Purkinje cell (primary cell): ENCODE measurements at places on chromosomes 13 and 19. TPM values are rescaled to one million over a fixed set of nuclear protein-coding genes. Genes with fewer than 3 reads are reported as not detected.

The VSTM2B gene
- polyA plus RNA-seq: 2.0 and 7.3 TPM in 2 replicates

The PVR gene
- 4.5 and 9.1 TPM in 2 replicates for polyA plus RNA-seq

The MBD3L3 gene
- not detected in 2 replicates for polyA plus RNA-seq

The LHB gene
- polyA plus RNA-seq: not detected in 2 replicates

The ZNF471 gene
- 3.4 and 7.1 TPM in 2 replicates for polyA plus RNA-seq

The PSG3 gene
- polyA plus RNA-seq: not detected in 2 replicates

The ALOX5AP gene
- polyA plus RNA-seq: not detected in 2 replicates

The CLDND2 gene
- 3.4 and 9.2 TPM in 2 replicates for polyA plus RNA-seq

The PLVAP gene
- not detected in 2 replicates for polyA plus RNA-seq

The PDX1 gene
- not detected in 2 replicates for polyA plus RNA-seq

The SERP2 gene
- 114 and 119 TPM in 2 replicates for polyA plus RNA-seq

The CYP4F8 gene
- polyA plus RNA-seq: not detected in 2 replicates

The SMIM24 gene
- 3.3 TPM in 1 of 2 replicates, not detected in the other for polyA plus RNA-seq

The CBARP gene
- 0.25 and 0.26 TPM in 2 replicates for polyA plus RNA-seq

The KLK14 gene
- polyA plus RNA-seq: not detected in 2 replicates

The NCAN gene
- polyA plus RNA-seq: 1.6 and 3.4 TPM in 2 replicates

The ZNF491 gene
- polyA plus RNA-seq: 1.4 and 2.3 TPM in 2 replicates

The DNAAF3 gene
- 0.99 TPM in 1 of 2 replicates, not detected in the other for polyA plus RNA-seq

The SHC2 gene
- 1.2 TPM in 1 of 2 replicates, not detected in the other for polyA plus RNA-seq

The NXNL1 gene
- not detected in 2 replicates for polyA plus RNA-seq

The BICRA gene
- 0.50 and 0.60 TPM in 2 replicates for polyA plus RNA-seq

The TMEM205 gene
- polyA plus RNA-seq: 56.6 and 111 TPM in 2 replicates

The ATXN8OS gene
- polyA plus RNA-seq: 15.0 and 25.1 TPM in 2 replicates

The FFAR1 gene
- not detected in 2 replicates for polyA plus RNA-seq

The LENG1 gene
- 3.0 and 5.2 TPM in 2 replicates for polyA plus RNA-seq

The PODNL1 gene
- not detected in 2 replicates for polyA plus RNA-seq

The IGLON5 gene
- 0.32 and 0.78 TPM in 2 replicates for polyA plus RNA-seq

The THSD8 gene
- polyA plus RNA-seq: 3.0 TPM in 1 of 2 replicates, not detected in the other

The SDHAF1 gene
- polyA plus RNA-seq: 6.4 and 14.1 TPM in 2 replicates

The RNF17 gene
- polyA plus RNA-seq: not detected in 2 replicates

The SRRM5 gene
- not detected in 2 replicates for polyA plus RNA-seq

The DHDH gene
- not detected in 2 replicates for polyA plus RNA-seq

The COMP gene
- polyA plus RNA-seq: not detected in 2 replicates

The SHFL gene
- polyA plus RNA-seq: 8.1 and 10.2 TPM in 2 replicates

The CD209 gene
- polyA plus RNA-seq: not detected in 2 replicates

The KIR2DL4 gene
- not detected in 2 replicates for polyA plus RNA-seq

The FAM83E gene
- polyA plus RNA-seq: not detected in 2 replicates

The TJP3 gene
- polyA plus RNA-seq: not detected in 2 replicates

The UBE2S gene
- polyA plus RNA-seq: 1.3 and 1.6 TPM in 2 replicates

The PSG1 gene
- 0.67 TPM in 1 of 2 replicates, not detected in the other for polyA plus RNA-seq

The ANKRD10 gene
- 49.4 and 49.8 TPM in 2 replicates for polyA plus RNA-seq

The SIAH3 gene
- 18.3 and 27.0 TPM in 2 replicates for polyA plus RNA-seq

The KCTD4 gene
- polyA plus RNA-seq: 8.3 TPM in 1 of 2 replicates, not detected in the other

The KLK15 gene
- not detected in 2 replicates for polyA plus RNA-seq
